ENCODE measurements at places on chromosomes 3 and 15.
A peak's percentile ranks its signal among the peaks of the same experiment; 100 is the strongest.

- DNase-seq = no peak
Observed at GRCh38 chr3:1591327-1592028, 498.7 kb downstream of the CNTN6 start.

GRCh38 chr15:33201491-33202231 is 7.1 kb upstream of the FMN1 start:
- DNase-seq = peak; percentile 58

DNA sequence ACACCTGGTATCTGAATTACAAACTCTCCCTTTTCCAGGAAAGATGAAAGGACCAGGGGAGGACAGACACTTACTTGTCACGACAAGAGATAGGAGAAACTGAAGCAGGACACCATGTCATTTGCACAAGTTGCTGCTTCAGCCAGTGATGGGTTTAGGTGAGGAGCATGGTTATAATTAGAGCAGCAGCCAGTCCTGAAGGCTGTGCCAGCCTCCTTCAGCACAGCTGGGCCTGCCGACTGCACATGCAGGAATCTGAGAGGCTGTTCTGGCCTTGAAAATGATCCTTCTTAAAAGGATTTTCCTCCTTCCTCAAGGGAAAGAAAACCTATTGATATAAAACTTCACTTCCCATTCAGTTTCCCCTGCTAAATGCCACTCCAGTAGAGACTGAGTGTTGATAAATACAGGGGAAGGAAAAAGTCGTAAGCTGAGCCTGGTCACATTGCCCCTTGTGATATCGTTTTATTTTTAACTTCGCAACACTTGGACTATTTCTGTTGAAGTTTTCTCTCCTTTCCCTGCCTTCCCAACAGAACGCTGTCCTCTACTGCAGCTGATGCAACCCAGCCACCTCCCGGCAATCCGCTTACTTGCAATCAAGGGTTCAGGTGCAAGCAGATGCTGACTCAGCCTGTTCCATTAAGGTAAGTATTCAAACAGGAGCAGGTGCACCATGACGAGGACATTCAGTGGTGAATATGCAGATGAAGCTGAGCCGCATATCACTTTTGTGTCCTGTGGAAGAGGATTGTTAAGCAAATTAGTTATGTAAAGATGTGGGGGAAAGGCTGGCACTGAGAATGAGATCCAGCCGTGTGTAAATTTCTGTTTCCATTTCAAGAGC is at the start of gene FBXO40:
Gene FBXO40 (plus strand): TSS at position 524 of the 847 bp plus-strand sequence. CDS start 27,197 bp downstream, outside the sequence.
- no peak for DNase-seq

GRCh38 chr3:134430174-134430573 is 55.6 kb downstream of the ANAPC13 start:
- DNase-seq = no peak

GRCh38 chr15:33506781-33507296 is 196.1 kb downstream of the RYR3 start:
- no peak for DNase-seq

DNA sequence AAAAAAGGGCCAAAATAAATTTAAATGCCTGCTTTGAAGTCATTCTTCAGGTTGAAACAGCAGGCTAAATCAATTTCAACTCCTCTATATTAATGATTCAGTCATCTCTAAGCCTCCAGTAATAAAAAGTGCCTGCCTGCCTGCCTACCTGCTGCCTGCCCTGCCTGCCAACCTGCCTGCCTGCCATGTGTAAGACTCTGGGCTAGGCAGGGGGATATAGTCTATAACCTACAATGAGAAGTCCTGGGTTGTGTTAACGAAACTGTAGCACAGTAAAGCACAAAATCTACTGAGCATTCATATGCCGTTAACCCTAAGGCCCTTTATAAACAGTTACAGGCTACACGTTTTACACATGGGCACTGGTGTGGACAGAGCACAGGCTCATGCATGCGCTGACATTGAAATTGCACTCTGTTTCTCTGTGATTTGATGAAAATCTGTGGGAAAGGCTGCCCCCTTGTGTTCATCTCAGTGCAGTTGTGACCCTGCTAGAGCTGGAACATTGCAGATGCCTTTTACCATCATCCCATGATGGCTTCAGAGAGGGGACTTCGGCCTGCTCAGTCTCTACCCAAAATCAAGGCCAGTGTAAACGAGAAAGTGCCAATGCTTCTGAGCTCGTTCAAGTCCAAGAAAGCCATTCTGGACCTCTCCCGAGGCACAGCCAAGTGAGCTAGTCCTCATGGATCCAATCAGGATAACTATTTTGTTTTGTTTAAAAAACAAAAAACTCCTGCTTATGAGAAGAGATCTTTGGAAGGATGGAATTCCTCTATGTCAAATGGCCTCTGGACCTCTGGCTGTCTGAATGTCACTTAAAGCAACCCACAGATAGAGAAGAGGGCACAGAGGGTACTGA is 64.6 kb downstream of the EFL1 start:
- peak; percentile 75 for DNase-seq

DNA sequence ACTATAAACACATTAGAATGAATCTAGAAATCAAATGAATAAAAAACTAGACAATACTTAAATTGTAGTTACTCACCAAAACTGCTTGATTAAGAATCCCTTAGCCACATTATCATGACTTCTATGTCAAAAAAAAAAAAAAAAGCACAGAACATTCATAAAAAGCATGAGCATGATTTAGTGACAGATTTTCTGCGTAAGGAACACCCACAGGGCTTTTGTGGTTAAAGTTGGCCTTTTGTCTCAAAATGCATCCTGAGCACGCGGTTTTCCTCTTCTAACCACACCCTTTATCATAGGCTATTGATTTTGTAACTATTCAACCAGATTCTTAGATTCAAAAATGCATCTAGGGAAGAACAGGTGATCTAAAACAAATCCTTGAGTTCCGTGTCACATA is 334.0 kb upstream of the NR2F2 start:
- peak; percentile 1 for DNase-seq

- no peak for DNase-seq
Observed at GRCh38 chr15:79243723-79244122, 38.8 kb upstream of the ANKRD34C start.

- DNase-seq = no peak
Observed at GRCh38 chr3:5227812-5228211, 40.3 kb downstream of the EDEM1 start.

DNA sequence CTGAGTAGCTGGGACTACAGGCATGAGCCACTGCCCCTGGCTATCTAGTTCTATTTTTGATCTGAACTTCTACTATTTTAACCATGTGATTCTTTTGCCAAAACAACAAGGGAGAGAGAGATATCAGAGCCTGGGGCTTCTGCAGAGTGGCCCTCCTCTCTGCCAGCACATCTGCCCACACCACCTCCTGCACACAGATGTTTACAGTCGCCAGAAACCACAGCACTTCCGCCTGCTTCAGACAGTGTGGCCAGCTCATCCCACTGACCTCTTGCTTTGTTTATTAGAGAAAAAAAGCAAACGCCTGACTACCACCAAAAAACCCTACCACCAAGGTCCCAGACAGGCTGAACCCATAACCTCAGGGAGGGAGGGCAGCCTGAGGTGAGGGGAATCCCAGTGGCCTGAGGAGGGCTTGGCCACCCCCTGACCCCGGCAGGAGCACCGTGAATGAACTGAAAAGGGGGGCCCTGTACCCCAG is 85.9 kb upstream of the ABHD2 start:
- peak; percentile 80 for DNase-seq

DNA sequence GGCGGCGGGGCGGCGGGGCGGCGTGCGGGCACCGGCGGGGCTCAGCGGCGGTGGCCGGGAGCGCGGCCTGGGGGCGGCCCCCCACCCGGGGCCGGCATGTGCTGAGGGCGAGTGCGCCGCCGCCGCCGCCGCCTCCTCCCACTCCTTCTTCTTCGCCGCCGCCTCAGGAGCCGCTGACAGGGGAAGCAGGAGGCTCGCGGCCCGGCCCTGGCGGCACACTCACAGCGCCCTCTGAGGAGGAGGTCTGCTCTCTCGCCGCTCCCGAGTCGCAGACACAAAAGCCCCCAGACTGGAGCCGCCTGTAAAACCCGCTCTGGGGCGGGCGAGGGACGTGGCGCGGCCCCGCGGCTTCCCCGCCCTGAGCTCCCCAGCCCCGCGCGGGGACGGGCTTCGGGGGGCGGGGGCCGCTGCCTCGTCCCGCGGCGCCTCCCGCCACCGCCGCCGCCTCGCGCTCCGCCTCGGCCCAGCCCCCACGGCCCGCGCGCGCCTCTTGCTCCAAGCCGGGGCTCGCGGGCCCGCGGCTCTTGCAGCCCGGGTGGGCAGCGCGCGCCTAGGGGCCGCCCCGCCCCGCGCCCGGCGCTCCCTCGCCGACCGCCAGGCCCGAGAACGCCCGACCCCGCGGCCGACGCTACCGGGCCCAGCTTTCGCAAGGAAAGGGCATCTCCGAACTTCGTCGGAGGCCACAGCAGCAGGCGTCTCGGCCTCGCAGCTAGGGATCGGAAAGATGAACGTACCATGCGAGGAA is at the start of gene PYGO1:
Gene PYGO1 (minus strand): TSS at position 276 of the 745 bp plus-strand sequence. CDS start 462 bp downstream, outside the sequence.
- peak; percentile 25 for DNase-seq

DNA sequence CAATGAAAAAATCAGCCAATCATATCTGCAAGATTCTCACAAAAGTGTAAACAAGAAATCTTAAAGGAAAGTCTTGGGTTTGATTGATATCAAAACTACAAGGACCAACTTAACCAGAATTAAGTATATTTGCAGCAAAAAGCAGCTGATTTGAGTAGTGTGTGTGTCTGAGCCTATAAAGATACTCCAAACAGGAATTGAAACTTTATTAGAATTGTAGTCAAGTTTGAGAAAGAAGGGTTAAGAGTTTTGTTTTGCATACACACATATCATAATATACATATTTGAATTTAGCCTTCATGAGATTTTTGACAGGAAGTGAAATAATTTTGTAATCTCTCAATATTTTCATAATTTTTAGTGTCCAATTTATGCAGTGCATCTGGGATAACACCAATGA is 300.1 kb downstream of the NAALADL2 start:
- DNase-seq = no peak

DNA sequence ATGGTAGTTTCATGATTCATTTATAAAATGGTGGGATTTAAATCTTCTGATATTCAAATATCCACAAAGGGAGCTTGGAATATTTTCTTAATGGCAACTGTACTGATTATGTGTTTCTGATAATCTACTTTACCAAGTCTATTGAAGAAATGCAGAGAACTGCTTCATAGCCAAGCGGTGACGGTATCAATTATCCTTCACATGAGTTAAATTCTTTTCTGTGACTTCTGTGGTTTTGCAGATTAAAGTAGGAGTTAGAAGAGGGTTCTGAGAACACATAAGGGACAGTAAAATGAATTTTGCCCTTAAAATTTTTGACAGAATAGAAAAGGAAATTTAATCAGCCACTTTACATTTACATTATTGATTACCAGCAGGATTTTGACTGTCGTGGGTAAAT is 563.2 kb downstream of the GBE1 start:
- DNase-seq = no peak

- no peak for DNase-seq
Observed at GRCh38 chr3:167489571-167489970, 15.7 kb upstream of the SERPINI2 start.

- DNase-seq = no peak
Observed at GRCh38 chr15:81924729-81925128, 121.1 kb downstream of the MEX3B start.

DNA sequence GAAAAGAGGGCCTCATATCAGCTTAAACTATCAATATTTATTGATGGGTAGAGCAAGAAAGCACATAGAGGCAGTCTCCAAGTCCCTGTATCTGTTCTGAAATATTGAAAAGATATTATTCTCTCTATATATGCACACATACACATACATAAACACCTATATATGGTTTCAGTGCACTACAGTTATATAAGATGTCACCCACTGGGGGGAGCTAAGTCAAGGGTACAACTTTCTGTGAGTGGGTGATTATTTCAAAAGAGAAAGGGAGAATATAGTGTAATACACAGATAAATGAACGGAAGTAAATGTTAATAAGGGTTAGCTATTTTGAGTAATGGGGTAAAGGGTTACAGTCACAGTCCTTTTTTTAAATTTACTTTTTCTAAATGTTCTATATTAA is 8.8 kb downstream of the SNTN start:
- DNase-seq = peak; percentile 3

- peak; percentile 56 for DNase-seq
Observed at GRCh38 chr15:42137461-42138261, 18.8 kb downstream of the PLA2G4F start.

GRCh38 chr15:77287385-77287784 is 132.5 kb downstream of the PEAK1 start:
- no peak for DNase-seq

GRCh38 chr15:52785672-52786406 is 4.3 kb downstream of the ONECUT1 start:
- DNase-seq = no peak

DNA sequence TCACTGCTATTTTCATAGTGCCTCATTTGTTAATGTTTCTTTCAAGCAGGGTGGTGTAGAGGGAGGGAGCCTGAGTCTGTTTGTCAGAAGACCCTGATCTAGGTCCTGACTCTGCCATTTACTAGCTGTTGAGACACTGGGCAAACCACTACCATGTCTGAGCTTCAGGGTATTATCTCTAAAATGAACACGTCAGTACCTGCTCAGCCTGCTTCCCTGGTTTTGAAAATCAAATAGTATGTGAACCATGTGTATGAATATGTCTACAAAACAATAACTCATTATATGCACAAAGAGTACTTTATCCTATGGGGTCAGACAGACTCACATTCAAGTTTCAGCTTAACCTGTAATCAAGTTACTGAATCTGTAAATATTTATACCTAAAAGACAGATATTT is 25.1 kb downstream of the SYNPR start:
- no peak for DNase-seq

GRCh38 chr3:129003578-129004112 is 2.5 kb downstream of the EFCC1 start:
- no peak for DNase-seq

- no peak for DNase-seq
Observed at GRCh38 chr15:35290301-35290721, 205.2 kb upstream of the NANOGP8 start.

DNA sequence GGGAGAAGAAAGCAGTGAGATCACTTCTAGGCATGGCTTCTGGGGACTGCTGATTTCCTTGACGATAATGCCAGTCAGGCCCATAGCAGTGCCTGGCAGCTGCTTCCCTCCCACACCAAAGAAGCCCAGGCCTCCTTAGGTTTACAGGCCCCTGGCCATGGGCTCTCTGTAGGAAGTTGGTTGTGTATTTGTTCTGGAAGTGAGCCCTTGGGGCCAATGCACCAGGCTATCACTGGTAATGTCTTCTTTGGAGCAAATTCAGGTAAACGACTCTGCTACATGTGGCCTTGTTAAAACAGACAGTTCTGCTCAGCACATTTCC is 89.3 kb downstream of the CCNL1 start:
- no peak for DNase-seq

GRCh38 chr3:114508208-114508607 is 214.4 kb downstream of the TIGIT start:
- DNase-seq = no peak

GRCh38 chr15:27707257-27707656 is 391.9 kb downstream of the OCA2 start:
- DNase-seq = no peak

- DNase-seq = no peak
Observed at GRCh38 chr3:78868570-78868969, 899.2 kb downstream of the ROBO1 start.

DNA sequence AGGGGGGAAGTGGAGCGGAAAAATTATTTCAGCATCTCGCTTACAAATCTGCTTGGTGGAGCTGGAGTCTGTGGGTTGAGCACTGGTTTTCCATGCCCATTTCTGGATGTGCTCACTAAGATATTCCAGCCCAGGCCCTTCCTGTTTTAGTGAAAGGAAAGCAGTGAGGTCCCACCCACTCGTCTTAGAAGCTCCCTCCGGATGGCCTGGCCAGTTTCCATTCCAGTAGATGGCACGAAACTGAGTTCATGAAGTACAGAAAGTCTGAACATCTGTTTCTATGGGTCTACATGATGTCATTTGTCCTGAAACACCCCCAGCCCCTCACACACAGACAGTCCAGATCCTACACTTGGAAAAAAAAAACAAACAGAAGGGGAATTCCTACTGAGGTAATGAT is 31.9 kb upstream of the THSD4 start:
- no peak for DNase-seq

Data from hematopoietic multipotent progenitor cell treated with erythropoietin and hydrocortisone succinate and interleukin-3 and kit ligand, for 8 days (in vitro differentiated cells).